Epithelial cell of proximal tubule (primary cell): ENCODE measurements at places on chromosomes 5 and 9. TPM values are rescaled to one million over a fixed set of nuclear protein-coding genes. Genes with fewer than 3 reads are reported as not detected.

GRCh38 chr5:159452480-159453167 is 122.3 kb upstream of the IL12B start:
- DNase-seq = no peak

Gene LCN6
- total RNA-seq = not detected in 2 replicates

GRCh38 chr5:154364771-154365170 is 81.0 kb upstream of the SAP30L start:
- DNase-seq = no peak

DNA sequence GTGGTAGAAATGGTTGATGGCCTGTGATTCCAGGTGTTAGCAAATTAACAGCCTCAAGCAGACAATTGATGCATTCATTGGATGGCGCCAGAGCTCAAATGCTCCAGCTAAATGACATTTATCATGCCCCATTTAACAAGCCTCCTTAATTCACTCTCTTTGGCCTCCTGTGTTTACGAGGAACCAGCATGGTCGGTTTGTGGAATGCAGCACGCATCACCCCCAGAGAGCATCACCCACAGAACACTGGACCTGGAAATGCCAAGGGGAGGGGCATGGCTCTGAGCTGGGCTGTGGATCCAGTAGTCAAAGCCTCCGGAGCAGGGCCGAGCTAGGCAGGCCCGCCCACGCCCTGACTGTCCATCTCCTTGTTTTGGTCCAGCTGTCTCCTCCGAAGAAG is 434.0 kb downstream of the GADD45G start:
- no peak for DNase-seq

Gene ANKRD31
- 0.12 and 0.14 TPM in 2 replicates for total RNA-seq

DNA sequence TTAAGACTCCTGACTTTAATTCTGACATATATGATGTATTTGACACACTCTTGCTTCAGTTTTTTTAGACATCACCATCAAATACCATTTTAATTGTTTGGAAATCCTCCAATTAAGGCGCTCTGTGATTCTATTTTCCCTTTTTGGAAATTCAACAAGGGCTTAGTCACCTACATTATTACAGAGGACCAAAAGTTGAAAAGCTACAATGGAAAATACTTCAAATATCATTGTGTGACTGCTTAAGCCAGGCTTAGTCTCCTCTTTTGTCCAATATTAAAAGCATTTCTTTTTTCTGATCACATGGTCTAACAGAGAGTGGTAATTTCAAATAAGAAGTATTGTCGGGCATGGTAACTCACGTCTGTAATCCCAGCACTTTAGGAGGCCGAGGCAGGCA is 160.3 kb downstream of the CEMIP2 start:
- DNase-seq = no peak
